Lung (tissue), 17 donors: ENCODE measurements at places on chromosomes 13 and 19. TPM values are rescaled to one million over a fixed set of nuclear protein-coding genes. Genes with fewer than 3 reads are reported as not detected.
A peak's percentile ranks its signal among the peaks of the same experiment; 100 is the strongest.

- no peak overlapping the region for H3K4me3 ChIP-seq
- H3K27ac ChIP-seq: no peak overlapping the region
- no peak for DNase-seq
- no peaks in the 10 kb centered on the region for H3K27me3 ChIP-seq
- peaks cover under 1% of the 10 kb centered on the region for H3K4me1 ChIP-seq
- H3K36me3 ChIP-seq: no peaks in the 10 kb centered on the region
Measured at GRCh38 chr19:49712397-49712859, 21.5 kb downstream of the CPT1C start.

GRCh38 chr13:20814224-20814910 lies 40.6 kb upstream of the EEF1AKMT1 start:
- H3K27ac ChIP-seq: peak overlapping the region; percentile 77
- DNase-seq: peak; percentile 86
- peaks cover 1% of the 10 kb centered on the region for H3K36me3 ChIP-seq

GRCh38 chr13:106348075-106348840 lies 187.2 kb downstream of the EFNB2 start:
- peaks cover 37% of the 10 kb centered on the region for H3K27me3 ChIP-seq
- H3K27ac ChIP-seq: no peak overlapping the region
- H3K4me3 ChIP-seq: no peak overlapping the region
- no peak for DNase-seq
- H3K36me3 ChIP-seq: no peaks in the 10 kb centered on the region

GRCh38 chr13:53198017-53198416 lies 169.4 kb downstream of the OLFM4 start:
- DNase-seq: no peak
- H3K36me3 ChIP-seq: no peaks in the 10 kb centered on the region
- no peak overlapping the region for H3K4me3 ChIP-seq
- H3K27ac ChIP-seq: no peak overlapping the region

DNA sequence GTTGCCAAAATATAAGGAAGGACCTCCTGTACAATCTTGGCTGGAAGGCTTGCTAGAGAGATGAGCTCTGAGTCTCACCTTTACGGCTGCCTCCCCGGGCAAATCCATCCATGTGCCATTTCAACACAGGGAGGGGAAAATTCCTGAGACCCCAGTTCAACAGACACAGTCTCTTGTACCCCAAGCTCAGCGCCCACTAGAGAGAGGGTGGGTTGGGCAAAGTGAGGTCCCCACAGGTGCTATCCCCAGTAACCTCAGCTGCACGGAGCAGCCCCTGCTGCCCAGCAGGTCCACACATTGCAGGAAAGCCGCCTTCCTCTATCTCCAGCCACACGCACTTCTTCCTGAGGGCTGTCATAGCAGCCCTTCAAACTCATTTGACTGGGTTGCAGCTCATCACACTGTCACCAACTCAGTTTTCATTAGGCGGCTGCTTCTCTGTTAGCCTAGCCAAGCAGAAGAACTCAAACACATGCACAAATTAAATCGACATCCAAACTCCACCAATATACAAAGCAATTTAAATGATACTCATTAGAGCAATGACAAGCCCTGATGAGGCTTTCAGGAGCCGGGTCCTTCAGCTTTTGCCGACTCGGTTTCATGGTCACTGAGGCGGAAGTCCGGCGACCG lies 80.4 kb downstream of the TSHZ3 start:
- H3K27me3 ChIP-seq: no peaks in the 10 kb centered on the region
- no peak overlapping the region for H3K27ac ChIP-seq
- no peak overlapping the region for H3K4me3 ChIP-seq
- H3K36me3 ChIP-seq: peaks cover 12% of the 10 kb centered on the region
- H3K4me1 ChIP-seq: no peaks in the 10 kb centered on the region

GRCh38 chr13:29964181-29964845 lies 113.9 kb upstream of the UBL3 start:
- no peaks in the 10 kb centered on the region for H3K4me1 ChIP-seq
- no peak overlapping the region for H3K4me3 ChIP-seq

- peaks cover 22% of the 10 kb centered on the region for H3K4me1 ChIP-seq
- no peak for DNase-seq
- H3K36me3 ChIP-seq: peaks cover 4% of the 10 kb centered on the region
- no peak overlapping the region for H3K27ac ChIP-seq
Measured at GRCh38 chr19:7905268-7905667, 1.6 kb downstream of the MAP2K7 start.

Gene MAN2B1
- total RNA-seq: 160 TPM

Gene HAUS8
- 8.4 TPM for total RNA-seq

Gene CYP4F2
- 0.43 TPM for total RNA-seq

Gene CEBPG
- total RNA-seq: 29.7 TPM

Gene AXL
- 53.0 TPM for total RNA-seq
